ENCODE measurements at places on chromosomes 2 and 18.

DNA sequence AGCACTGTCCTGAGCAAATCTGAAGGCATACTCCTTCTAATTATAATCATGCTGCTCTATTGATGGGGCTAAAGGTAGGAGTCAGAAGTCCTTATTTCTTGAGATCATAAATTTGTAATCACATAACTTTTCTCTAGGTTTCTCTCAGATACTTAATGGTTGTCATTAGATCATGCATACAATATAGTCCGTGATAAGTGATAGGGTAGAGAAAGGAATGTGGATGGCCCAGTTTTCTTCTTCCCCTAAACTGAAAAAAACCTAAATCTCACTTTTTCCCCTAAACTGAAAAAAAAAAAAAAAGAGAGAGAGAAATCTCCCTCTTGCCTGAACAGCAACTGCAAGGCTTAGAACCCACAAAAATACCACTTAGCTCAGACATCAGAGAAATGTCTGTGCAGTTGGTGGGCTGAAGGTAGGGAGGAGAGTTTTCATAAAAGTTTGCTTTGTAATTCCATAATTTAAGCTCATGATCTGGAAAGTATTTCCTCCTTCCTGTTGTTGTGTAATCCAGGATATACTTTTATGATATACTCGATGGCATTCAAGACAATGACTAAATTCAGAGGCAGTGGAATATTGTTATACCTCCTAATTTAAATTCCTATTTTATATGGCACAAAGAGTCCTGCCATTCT, 79.3 kb upstream of the ITPRID2 start:
- DNase-seq = no peak

DNA sequence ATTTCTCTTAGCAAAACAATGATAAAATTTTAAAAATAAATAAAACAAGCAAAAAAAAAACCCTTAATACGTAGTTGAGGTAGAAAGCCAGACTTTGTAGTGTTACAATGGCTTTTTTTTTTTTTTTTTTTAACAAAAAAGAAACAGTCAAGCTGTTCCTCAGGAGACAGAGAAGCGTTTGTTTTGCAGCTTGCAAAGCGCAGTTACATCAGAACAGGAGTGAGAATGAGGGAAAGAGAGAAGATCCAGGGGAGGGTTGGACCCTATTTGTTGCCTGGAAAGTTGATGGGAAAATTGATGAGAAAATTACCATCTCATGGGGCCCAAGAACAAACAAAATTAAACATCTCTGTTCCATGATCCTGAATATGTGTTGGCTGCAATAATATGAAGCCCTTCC, 146.5 kb downstream of the NETO1 start:
- DNase-seq = no peak

- no peak for DNase-seq
Observed at GRCh38 chr2:208222351-208222750, 32.5 kb downstream of the IDH1 start.

DNA sequence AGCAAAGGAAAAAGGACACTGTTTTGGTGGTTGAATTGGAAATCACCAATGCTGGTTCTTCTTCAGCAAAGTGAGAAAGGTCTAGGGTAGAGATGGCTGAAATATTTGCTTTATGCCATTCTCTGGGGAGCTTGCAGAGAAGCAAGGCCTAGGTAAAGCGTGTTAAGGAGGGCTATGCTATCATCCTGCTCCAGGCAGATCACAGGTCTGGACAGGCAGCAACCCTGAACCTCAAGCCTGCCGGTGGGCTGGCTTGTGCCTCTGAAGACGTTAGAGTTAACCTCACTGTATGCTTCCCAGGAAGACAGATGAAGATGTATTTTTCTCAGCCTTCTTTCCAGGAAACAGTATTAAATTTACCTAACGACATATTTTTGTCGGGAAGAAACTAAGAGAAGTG, 138.5 kb upstream of the LYPD6 start:
- DNase-seq = no peak

DNA sequence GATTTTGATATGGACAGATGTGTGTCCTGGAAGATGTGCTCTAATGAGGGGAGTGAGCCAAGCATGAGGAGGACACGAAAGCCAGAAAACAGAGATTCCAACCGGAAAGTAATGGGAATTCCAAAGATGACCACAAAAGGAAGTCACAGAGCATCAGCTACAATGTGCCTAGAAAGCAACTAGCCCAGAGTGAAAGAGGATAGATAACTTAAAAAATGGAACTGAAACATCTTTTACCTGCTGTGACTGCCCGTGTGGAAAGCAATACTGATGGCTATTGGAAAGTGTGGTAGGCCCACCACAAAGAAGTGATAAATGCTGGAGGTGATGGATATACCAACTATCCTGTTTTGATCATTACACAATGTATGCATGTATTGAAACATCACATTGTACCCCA, 21.6 kb downstream of the DNMT3A start:
- DNase-seq = no peak

DNA sequence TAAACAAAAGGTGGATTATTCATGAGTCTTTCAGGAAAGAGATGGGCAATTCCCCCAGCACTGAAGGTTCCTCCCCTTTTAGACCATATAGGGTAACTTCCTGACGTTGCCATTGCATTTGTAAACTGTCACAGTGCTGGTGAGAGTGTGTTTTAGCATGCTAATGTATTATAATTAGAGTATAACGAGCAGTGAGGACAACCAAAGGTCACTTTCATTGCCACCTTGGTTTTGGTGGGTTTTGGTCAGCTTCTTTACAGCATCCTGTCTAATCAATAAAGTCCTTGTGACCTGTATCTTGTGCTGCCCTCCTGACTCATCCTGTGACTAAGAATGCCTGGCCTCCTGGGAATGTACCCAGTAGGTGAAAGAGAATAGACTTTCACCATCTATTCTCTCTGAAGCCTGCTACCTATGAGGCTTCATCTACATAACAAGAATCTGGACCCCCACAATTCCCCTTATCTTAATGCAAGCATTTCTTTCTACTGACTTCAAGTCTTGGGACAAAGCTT, 148.7 kb downstream of the CABLES1 start:
- DNase-seq = peak; percentile 31

DNA sequence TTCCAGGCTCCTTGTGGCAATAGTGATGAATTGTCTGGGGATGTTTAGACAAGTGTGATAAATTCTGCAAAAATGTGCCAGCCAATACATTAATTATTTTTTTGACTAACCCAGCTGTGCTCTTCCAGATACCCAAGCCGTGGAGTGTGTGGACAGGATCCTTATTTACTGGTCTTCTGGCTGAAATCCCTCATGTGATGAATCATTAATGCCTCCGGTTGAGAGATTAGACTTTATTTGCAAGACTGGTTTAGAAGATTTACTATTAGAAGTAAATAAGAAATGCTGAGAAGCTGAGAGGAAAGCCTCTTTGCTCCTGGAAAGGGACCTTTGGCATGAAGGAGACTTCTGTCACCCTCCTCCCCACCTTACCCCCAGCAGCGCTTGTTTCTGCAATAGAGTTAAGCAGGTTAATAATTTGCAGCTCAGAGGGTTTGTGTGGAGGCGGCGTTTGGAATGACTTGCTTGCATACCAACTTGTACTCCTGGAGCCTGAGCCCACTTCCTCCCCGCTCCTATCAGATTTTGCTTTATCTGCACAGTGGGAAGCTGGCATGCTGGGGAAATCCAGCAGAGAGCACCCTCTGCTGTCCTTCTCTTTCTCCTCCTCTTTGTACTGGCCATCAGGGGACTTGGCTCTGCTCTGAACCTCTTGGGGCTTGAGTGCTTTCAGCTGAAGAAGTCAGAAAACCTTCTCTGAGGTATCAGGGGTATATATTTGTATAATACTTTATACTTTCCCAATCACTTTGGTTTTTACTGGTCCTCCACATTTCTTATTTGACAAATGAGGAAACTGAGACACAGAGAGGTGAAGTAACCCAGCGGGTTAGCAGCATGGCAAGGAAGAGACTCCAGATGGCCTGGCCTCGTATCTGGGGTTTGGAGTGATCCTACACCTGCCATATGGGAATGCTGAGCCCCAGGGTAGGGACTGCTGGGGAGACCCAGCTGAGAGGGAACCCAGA, 16.3 kb downstream of the SLC3A1 start:
- DNase-seq = no peak

DNA sequence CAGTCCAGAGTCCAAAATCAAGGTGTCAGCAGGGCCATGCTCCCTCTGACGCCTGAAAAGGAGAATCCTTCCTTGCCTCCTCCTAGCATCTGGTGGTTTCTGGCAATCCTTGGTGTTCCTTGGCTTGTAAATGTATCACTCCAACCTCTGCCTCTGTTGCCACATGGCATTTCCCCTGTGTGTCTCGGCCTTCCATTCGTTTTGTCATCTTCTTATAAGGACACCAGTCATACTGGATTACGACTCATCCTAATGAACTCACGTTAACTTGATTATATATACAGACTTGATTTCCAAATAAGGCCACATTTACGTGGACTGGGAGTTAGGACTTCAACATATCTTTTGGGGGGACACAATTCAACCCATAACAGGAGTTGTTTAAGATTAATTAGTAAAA, 15.8 kb downstream of the PMAIP1 start:
- DNase-seq = no peak

- peak; percentile 24 for DNase-seq
Observed at GRCh38 chr2:10300997-10301940, 1.4 kb upstream of the HPCAL1 start.

DNA sequence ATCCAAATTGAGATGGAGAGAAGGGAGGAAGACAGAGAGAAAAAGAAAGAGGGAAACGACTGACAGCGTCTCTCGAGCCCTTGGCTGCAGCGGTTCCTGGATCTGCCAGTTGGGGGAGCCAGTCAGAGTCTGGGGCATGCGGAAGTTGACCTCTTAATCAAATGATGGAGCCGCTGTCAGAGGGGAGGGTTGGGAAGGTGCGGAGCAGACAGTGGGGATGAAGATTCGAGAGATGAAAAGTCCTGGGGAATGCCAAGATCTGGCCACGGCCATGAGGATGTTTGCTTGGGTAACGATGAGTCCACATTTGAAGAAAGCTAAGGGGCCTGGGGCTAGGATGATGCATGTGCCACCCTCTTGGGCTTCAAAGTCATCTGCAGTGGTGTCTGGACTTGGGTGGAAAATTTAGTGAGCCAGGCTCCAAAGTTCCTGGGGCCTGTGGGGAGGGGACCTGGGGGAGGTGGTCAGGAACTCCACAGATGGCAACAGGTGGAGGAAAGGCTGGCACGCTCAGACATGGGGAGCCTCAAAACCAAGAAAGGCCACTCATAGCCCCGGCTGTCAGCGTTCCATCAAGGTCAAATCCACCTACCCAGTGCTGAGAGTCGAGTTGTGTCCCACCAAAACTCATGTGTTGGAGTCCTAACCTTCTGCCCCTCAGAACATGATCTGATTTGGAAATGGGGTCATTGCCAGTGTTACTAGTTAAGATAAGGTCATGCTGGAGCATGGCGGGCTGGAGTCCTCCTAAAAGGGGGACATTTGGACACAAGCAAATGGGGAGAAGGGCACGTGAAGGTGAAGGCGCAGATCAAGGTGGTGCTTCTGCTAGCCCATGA, 200.1 kb downstream of the NDUFA10 start:
- no peak for DNase-seq

DNA sequence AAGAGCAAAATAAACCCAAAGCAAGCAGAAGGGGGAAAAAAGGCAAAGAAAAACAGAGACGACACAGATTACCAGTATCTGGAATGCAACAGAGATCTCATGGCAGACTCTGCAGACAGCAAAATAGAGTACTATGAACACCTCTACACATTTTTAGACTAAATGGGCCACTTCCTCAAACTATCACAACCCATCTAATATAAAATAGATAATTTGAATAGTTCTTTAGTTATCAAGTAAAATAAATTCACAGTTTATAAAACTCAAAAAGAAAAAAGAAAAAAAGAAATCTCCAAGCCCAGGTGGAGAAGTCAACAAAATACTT, 16.6 kb downstream of the SESTD1 start:
- no peak for DNase-seq

- DNase-seq = no peak
Observed at GRCh38 chr2:104041351-104041750, 812.6 kb upstream of the POU3F3 start.

DNA sequence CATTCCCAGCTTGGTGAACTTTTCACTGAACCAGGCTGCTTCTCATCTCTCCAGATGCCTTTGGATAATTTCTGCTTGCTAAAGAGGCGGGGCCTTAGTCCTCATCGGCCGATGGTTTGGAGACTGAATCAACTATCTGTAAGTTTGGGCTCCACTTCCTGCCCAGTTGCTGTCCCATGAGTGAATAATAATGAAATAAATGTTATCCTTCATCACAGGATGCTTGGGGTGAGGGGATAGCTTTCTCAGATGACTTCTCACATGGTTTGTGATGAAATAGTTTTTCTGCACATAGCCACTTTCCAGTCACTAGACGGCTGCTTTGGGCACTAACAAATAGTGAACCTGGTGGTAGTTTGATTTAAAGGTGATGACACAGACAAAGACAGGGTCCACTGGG, 376.6 kb upstream of the TRIB2 start:
- DNase-seq = no peak

DNA sequence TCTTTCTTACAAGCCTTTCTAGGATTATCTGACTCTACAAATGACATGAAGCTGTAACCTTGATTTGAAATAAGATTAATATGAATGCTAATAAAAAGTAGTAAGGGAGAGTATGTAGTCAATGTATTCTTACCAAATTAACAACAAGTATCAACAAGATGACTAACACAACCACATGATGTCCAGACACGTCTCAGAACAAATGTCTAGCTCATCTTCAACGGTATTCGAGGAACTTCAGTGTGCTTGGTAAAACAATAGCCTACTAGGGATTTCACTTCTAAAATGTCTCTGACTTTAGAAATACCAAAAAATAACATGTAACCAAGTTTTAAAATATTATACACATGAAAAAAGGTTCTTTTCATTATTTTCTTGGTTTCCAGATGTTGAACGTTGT, 3.4 kb downstream of the HDLBP start:
- no peak for DNase-seq

- DNase-seq = no peak
Observed at GRCh38 chr18:40841063-40841462, 1114.0 kb upstream of the PIK3C3 start.

DNA sequence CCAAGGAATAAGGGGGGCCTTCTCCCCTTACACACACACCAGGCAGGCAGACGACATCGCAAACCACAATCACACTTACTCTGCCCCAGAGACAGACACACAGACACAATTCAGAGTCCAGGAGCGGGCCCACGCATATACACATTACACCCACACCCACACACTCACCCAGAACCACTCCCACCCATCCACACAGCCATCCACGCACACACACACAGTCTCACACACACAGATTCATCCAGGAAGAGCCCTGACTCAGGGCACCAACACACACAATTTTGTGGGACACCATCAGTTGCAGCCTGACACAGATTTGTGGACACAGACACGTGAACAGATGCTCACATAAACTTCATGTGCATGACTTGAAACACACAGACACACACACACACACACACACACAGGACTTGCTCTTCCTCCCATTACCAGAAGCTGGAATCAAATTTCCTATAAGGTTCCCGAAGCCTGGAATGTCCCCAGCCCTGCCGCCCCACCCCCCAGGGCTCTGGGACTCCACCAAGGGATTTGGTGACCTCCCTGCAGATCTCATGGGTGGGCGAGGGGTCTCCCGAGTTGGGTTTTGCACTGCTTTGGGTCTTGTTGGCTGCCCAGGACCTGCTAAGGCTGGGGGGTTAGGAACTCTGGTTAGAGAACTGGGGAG, 23.5 kb downstream of the TNS1 start:
- no peak for DNase-seq
